ENCODE measurements at places on chromosomes 7 and 10.

GRCh38 chr7:16034353-16034752 lies 347.9 kb upstream of the MEOX2 start:
- no peak for DNase-seq

DNA sequence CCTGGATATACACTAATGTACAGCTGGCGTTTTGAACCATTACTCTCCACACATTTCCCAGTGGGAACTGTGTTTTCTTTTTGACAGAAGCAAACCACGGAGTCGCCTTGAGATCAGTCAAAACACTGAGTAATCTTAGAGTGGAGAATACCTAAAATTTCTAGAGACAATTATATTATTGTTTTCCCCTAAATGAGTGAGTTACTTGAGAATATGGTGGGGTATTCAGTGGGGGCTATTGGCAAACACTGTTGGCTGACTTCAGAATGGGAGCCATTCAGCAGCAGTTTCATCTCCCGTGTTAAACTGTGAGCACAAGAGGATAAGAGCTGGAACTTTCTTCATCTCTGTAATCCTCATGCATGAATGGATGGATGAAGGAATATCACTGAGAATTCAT lies 6.2 kb downstream of the IL2RA start:
- no peak for DNase-seq

DNA sequence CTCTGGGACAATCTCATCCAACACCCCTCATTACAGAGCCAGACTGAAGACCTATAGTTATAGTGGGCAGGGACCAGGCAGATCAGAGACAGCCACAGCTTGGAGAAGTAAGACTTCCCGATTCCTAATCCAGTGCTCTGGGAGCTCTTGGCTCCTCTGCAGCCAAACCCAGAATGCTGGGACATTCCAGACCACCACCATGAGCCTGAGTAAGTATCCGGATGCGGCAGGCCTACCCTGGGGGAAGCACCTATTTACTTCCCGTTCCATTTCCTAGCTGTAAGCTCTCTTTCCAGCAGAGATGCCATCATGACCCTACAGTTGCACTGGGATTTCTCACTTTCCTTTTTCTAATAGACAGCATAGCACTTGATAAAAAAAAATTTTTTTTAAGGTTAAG lies 16.4 kb downstream of the HIP1 start:
- DNase-seq, result no peak

DNA sequence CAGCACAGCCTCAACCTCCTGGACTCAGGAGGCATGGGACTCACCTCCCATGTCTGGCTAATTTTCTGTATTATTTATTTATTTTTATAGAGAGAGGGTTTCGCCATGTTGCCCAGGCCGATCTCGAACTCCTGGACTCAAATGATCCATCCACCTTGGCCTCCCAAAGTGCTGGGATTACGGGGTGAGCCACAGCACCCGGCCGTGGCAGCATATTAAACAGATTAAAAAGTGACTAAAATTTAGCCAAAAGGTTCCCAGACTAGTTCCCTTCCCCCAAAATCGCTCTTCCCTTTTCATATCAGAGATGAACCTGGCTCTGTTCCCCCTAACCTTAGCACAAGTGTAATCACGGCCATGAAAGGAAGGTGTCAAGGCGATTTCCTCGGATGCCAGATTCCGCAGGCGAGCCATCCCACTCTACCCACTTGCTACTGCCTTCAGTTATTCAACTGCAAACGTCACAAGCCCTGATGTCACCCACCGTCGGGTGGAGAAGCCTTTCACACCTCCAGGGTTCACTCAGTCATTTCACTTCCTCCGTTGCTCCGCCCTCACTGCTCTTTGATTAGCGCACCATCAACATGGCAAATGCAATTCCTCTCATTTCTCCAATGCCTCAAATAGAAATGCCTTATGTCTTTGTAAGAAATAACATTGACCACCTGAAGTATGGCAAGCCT lies 104.7 kb upstream of the RHEB start:
- DNase-seq, result peak; percentile 65

DNA sequence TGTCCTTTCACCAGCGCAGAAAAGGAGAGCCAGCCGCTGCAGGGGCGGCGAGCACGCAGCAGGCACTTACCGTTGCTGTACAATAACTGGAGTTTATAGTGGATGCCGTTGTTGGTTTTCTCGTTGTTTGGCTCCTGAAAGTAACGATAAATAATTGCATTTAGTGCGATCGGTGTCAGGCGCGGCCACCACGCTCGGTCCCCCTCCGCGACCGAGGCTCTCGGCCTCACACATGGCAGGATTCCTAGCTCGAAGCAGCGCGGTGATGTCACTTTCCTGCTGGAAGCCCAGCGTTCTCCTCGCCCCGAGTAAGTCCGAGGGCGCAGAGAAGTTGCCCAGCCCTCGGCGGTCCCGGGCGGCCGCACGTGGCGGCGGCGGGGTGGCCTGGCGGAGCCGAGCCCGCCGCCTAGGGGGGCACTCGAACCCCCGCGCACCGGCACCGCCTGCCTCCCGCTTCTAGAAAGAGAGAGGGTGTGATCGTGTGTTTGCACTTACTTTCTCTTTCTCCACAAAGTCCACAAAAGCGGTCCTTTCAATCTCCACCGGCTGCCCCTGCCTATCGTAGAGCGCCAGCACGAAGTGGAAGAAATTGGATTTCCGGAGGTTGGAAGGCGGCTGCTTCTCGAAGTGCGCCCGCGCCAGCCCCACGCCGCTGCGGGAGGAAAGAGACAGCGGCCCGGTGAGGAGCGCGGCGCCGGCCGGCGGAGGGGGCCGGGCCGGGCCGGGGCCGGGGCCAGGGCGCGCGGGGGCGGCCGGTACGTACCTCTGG lies 1.0 kb downstream of the EBF3 start:
- DNase-seq, result no peak

- DNase-seq, result no peak
Measured at GRCh38 chr7:92644406-92645113, 54.4 kb upstream of the FAM133B start.

DNA sequence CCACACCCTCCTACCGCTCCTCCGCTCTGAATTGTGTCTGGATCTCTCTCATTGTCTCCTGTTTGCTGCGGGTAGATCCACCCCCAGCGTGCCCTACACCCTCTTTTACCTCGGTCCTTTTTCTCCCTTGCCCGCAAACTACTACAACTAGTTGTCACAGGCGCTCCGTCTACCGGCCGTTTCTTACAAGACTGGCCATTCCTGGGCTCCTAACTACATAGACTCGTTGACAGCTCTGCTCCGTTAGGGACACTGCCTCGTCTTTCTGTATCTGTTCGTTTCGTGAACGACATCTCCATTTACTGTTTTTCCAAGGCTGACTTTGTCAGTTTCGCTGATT lies 786 bp downstream of the TAF3 start:
- DNase-seq, result peak; percentile 19

GRCh38 chr7:73667344-73668102 lies at the start of gene VPS37D:
Gene VPS37D (plus strand): TSS chr7:73667831. CDS start chr7:73667959, 128 bp downstream.
- peak; percentile 80 for DNase-seq

- no peak for DNase-seq
Measured at GRCh38 chr10:58019863-58020537, 247.7 kb downstream of the IPMK start.

GRCh38 chr7:16203065-16203464 lies 218.3 kb downstream of the CRPPA start:
- DNase-seq, result no peak

- no peak for DNase-seq
Measured at GRCh38 chr7:45219130-45219529, 61.5 kb downstream of the RAMP3 start.

Data from putamen (tissue), 1 donor.